ENCODE measurements at places on chromosomes 2 and 18.

DNA sequence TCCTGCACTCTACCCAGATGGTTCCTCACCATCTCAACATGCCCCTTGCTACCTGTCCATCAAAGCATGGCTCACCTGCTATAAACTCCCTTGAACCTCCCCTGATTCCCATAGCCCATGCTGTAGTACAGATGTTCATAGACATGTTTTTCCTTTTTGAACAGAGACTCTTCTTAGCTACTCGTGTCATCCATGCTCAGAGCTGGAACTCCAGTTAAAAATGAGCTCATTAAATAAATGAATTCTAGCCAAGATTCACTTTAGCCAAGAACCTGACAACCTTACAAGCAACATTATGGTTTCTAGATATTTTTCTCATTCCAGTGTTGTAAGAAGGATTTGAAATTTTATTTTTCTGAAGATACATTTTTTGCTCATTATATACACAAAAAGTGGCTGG, 65.0 kb downstream of the SCG2 start:
- DNase-seq, result no peak

GRCh38 chr2:197777823-197778407, 7.2 kb downstream of the BOLL start:
- DNase-seq, result no peak

DNA sequence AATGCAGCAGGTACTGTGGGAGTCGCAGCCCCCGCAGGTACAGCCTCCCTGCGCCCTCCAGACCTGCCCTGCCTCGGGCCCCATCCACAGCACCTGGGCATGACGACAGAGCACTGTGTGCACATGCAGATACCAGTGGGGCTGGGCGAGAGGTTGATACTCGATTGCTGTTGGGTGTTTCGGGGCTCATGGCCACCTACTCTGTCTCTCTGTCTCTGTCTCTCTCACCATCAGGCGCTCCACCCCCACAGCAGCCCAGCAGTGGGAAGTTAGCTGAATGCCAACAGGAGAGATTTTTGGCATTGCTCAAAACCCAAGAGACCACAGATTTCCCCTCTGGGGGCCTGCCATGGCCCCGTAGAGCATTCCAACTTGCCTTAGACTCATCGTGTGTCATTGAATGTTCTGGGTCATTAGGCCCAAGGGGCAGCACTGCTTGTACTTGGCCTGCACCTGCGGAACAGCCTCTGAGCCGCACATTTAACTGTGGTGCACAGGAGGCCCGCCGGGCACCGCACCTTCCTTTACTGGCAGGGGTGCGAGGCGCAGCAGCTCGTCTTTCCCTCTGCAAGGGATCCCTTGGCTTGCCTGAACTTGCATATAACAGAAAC, 18.8 kb downstream of the KCNIP3 start:
- DNase-seq, result no peak

DNA sequence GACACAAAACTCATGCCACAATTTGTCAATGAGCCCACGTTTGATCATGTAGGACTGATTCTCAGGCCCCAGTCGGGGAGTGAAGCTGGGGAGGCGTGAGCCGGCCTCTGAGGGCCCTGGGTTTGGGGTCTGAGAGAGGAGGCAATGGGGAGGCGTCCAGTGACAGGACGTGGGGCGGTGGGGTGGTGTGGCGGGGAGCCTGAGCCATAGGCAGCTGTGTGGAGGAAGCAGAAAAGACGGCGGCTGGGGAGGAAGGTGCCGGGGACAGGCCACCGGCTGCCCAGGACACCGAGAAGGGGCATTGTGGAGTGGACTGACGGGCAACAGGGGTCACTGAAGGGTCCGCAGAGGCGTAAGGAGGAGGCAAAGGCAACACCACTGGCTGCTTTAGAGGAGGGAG, 7.2 kb downstream of the CHPF start:
- DNase-seq, result no peak

- DNase-seq, result no peak
Measured at GRCh38 chr2:173393186-173393585, 38.5 kb downstream of the CDCA7 start.

DNA sequence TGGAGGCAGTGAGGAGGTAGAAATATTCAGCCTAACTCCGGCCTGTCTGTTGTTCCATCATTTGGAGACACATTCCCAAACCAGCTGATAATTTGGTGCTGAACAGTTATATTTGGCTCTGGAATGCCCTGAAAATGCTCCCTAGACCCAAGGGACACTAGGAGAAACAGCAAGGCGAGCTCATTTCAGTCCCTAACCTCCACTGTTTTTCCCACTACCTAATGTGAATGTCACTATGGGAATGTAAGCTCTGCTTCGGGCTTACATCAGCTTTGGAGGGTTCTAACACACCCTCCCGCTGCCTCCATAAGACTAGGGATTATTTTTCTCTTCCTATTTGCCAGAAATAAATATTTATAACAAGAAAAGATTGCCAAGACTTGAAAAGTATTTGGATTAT, 103.5 kb downstream of the ANTXR1 start:
- peak; percentile 14 for DNase-seq

Data from retinal pigment epithelial cell (primary cell).